H9 (cell line): ENCODE measurements at places on chromosomes 5 and 9. TPM values are rescaled to one million over a fixed set of nuclear protein-coding genes. Genes with fewer than 3 reads are reported as not detected.

Gene NUP214
- 47.2 and 53.8 TPM in 2 replicates for total RNA-seq

Gene C5orf46
- not detected in 2 replicates for total RNA-seq

Gene ETF1
- total RNA-seq: 175 and 183 TPM in 2 replicates

Gene DCAF12
- total RNA-seq: 32.7 and 33.6 TPM in 2 replicates

Gene TMC1
- total RNA-seq: 2.4 and 2.5 TPM in 2 replicates

Gene MARCOL
- not detected in 2 replicates for total RNA-seq

Gene HACD4
- 0.59 and 0.63 TPM in 2 replicates for total RNA-seq

Gene KLHL3
- 11.8 and 12.8 TPM in 2 replicates for total RNA-seq

Gene PLPP7
- total RNA-seq: 1.9 and 2.4 TPM in 2 replicates

Gene DELE1
- total RNA-seq: 72.7 and 75.3 TPM in 2 replicates

GRCh38 chr9:16585591-16585990, 284.9 kb downstream of the BNC2 start:
- no peak for DNase-seq

DNA sequence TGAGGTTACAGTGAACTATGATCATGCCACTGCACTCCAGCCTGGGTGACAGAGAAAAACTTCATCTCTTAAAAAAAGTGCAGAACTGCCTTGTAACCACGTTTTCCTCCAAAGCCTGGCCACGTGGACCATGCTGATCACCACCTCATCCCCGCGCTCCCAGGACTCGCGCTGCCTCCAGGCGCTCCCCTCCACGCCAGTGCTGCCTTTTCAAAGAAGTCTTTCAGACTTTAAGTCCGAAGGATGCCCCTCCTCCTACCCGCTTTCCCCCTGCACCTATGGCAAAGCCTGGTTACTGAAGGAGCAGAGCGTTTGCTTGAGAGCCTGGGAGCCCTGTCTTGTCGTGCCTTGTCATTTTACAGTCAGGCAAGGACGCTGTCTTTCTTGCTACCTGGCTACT, 43.8 kb downstream of the HABP4 start:
- no peak for DNase-seq

DNA sequence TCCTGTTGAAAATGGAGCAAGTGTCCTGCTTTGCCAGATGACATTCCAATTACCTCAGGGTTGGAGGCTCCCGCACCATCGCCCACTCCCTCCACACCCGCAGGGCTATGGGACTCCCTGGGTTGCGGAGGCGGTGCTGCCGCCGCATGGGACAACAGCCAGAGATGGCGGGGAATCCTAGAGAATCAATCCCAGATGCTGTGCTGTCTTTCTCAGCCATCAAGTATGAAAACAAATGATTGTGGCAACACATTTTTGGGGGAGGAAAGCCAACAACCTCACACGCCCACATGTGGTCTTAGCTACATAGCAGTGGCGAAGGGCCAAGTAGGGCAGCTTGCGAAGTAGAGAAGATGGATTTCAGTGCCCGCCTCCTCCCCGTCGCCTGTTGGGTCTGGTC, 46.7 kb downstream of the IL31RA start:
- no peak for DNase-seq

DNA sequence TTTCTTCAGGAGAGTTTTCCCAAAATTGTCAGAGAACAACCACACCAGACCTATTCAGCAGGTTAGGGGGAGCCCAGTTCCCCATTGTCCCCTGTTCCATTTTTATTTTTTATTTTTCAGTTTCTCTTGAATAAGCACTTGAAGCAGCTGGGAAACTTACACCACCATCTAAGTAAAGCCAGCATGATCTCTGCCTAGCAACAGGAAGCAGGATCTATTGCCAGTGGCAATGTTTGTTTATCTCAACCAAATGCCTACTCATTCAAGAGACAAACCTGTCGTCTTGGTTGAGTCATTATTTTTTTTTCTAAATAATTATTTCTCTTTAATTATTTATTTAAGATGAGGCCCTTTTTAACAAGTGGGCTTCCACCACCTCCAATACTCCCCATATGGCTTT, 379.3 kb downstream of the PLK2 start:
- DNase-seq: no peak

DNA sequence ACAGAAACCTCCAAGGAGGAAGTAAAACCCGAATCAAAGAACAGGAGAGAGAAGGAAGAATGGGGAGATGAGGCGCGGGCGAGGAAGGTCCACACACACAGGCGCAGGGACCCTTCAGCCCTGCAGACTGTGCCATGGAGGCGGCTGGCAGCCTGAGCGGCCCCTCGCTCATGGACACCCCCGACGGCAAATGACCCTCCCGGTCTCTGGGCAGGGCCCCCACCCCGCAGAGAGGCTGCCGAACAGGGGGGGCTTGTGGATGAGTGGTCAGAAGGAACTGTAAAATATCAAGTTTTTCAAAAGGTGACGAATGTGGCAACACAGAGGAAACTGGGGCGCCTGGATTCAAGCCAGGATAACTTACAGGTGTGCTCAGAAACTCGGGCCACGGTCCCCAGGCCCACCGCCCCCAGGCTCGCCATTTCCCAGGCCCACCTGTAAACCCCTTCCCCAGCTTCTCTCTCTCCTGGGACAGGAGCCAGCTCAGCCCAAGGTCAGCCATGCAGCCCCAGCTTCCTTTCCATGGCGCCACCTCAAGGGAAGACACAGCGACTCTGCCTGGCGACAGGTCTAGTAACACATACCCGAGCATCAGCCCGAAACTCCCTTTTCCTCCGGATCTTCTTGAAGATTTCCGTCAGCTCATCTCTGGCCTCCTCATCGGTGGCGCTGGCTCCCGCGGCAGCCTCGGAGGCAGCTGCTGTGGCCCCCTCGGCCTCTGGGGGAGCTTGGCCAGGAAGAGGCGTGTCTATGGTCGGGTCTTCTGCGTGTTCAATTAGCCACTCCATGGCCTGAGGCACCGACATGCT, 16.5 kb downstream of the UBAC1 start:
- DNase-seq: no peak

DNA sequence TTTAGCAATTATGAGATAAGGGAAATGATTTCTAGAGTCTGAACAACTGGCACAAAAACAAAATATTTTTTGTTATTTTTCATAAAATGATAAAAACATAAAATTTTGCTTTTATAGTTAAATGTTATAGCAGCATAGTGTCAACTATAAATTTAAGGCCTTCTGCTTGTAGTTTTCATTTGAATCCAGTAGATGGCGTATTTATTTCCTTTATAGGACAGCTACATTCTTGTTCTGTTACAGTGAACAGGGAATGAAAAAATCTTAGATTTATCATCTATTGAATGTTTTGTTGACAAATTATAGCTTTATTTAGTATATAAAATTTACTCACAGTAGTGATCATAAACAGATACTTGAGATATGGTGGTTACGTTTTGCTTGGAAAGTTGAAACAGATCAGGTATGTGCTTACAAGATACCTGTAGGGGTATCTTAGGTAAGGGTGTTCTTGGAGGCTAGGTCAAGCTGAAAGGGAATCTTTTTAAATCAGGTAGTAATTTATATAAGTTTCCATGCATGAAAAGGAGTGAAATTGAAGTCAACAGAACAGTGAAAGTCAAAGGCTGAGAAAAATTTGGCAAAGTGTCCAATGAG, 239.3 kb upstream of the GRIN3A start:
- no peak for DNase-seq

GRCh38 chr5:161549106-161549505, 2.6 kb upstream of the GABRB2 start:
- peak; percentile 34 for DNase-seq

- DNase-seq: no peak
Measured at GRCh38 chr9:120242116-120242811, 337.7 kb downstream of the CDK5RAP2 start.

DNA sequence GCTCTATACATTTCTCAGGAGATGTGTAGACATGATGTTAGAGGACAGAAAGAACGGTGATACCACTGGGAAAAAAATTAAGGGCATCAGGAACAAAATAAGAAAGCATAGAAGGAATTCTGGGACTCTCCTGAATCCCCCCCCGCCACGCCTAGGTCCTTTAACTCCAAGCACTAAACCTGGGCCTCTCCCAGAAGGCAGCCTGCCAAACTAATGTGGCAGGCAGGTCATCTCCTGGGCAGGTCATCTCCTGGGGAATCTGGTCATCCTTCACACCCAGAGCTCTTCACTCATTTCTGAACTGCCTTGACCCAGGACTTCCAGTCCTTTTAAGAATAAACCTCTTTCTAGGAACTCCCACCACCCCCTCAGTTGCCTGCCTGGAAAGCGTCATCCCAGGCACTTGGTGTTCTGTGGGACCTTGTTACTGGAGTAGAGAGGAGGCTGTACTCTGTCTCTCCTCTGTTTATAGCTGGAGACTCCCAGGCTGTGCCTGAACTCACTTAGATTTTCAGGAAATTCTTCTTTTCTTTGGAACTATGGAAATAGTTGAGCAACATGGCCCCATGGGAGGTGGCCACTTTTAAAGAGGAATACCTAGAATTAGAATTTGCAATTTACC, 24.1 kb downstream of the PSAT1 start:
- no peak for DNase-seq

GRCh38 chr9:124465736-124466135, 15.5 kb downstream of the ADGRD2 start:
- no peak for DNase-seq

DNA sequence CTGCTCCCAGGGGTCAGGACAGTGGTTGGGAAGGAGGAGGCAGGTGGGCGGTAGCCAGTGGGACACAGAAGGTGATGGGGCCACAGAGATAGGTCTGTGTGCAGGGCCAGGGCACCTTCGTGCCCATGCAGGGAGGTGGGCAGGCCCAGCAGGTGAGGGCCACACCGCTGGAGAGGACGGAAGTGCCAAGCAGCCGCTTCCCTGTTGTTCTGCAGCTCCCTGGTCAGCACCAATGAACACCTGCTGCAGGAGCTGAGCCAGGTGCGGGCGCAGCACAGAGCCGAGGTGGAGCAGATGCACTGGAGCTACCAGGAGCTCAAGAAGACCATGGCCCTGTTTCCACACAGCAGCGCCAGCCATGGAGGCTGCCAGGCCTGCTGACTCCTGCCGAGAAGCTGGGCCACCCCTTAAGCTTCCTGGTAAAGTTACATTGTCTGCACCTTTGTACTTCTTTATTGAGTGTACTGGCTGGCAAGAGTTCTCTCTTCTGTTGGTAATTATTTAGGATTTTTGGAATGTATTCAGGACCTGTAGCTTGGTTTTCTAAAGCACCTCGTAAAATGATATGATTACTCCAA, 40.3 kb downstream of the TPPP start:
- no peak for DNase-seq

- DNase-seq: no peak
Measured at GRCh38 chr5:170216257-170216864, 16.4 kb upstream of the C5orf58 start.

DNA sequence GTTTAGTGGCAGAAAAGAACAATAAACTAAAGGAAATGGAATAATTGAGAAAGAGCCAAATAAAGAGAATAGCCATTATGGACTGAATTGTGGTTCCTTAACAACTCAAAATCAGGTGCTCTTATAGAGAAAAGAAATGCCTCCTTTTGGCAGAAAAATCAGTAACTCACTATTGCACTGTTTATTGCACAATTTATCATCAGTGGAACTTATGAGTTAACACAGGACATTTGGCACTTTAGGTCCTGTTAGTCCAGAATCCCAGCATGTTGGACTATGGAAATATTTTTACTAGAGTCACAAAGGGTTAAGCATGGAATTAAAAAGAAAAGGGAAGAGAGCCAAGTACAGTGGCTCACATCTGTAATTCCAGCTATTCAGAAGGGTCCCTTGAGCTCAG, 53.8 kb upstream of the JMY start:
- no peak for DNase-seq

GRCh38 chr5:150300496-150301169, 2.1 kb downstream of the ARSI start:
- DNase-seq: no peak

DNA sequence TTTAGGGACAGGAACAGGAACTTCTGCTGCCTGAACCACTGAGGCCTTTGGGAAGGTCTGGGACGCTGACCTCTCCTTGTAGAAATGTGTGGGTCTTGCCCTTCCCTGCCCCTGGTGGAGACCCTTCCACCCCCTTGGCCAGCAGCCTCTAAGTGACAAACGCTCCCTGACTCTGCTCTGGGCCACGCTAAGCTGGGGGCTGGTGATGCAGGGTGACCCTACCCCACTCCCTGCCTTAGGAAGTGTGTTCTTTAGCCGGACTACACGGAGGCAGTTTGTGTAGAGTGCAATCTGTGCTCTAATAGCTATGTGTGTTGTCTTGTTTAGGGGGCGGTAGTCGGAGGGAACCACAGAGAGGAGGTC, 123.0 kb downstream of the COL23A1 start:
- no peak for DNase-seq

DNA sequence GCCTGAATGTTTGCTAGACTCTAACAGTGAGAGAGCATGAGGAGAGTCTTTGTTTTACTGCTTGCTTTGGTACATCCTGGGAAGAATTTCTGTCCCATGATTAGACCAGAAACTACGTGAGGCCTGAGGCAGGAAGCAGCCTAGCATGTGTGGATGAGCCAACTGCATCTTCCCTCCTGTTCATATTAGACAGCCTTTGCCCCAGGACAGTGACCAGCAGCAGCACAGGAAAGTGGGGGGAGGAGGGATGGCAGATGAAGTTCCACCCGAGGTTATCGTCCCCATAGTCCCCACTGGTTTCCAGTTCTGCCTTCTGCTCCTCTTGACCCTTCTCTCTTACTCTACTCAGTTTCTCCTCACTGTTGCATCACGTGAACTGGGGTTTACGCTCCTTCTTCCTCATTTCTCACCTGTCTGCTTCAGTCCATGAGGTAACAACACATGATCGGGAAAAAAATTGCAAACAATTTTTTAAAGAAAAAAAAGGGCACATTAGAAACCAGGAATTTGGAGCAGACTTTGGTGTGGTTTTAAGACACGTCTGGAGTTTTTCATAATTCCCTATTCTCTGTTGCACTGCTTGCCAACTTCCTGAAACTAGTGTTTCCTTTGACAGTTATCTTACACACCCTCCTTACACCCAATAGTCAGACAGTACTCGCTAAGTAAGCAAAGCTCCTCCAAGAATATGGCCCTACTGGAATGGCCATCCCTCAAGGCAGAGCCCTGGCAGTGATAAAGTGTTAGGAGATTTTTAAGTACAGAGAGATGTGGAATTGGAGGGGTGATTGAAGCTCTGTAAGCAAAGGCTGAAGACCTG, 84.1 kb downstream of the SNX18 start:
- DNase-seq: no peak

GRCh38 chr5:7500256-7500655, 104.3 kb downstream of the ADCY2 start:
- no peak for DNase-seq

- DNase-seq: no peak
Measured at GRCh38 chr5:79590396-79590999, 21.7 kb upstream of the TENT2 start.

GRCh38 chr5:143248822-143249579, 154.5 kb downstream of the NR3C1 start:
- no peak for DNase-seq

- DNase-seq: no peak
Measured at GRCh38 chr5:756865-757345, 27.6 kb downstream of the ZDHHC11B start.
